Thyroid gland (tissue), 4 donors: ENCODE measurements at places on chromosomes 5 and 9. TPM values are rescaled to one million over a fixed set of nuclear protein-coding genes. Genes with fewer than 3 reads are reported as not detected.

DNA sequence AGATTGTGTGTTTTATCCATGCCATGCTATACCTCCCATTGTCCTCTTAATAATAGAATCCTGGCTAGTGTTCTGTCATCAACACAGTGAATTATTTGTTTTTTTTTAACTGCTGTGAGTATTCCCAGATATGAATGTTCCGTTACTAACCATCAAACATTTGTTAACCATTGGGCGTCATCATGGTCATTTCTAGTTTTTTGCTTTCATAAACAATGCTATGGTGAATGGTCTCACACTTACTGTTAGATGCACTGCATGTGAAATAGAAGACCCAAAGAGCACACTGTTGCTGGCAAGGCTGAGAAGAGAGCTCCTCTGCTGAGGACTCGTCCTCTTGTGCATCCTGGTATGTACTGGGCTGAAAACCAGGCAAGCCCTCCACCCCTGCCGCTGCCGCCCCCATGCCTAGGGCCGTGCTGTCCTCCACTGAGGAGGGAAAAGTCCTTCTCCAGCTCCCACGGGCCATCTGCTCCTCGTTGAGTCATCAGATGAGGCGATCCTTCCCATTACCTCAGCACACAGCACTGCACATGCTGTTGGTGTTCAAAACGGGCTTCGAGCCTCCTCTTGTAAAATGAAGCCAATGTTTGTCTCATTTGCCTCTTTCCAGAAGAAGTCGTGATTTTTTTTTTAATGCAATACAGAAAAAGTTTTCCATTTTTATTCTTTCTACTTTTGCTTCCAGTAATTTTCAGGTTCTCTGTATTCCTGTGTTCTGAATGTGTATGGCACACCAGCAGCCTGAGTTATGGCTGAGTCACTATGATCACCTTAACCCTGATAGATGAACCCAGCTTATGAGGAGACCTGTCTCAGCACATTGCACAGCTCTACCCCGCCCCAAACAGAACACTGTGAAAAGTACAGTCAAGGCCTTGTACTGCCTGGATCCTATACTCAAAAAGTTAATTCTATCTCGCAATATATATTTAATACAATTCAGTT lies 219.0 kb downstream of the AOPEP start:
- no peak for DNase-seq

GRCh38 chr5:32852976-32853375 lies 141.9 kb downstream of the NPR3 start:
- no peak for DNase-seq

DNA sequence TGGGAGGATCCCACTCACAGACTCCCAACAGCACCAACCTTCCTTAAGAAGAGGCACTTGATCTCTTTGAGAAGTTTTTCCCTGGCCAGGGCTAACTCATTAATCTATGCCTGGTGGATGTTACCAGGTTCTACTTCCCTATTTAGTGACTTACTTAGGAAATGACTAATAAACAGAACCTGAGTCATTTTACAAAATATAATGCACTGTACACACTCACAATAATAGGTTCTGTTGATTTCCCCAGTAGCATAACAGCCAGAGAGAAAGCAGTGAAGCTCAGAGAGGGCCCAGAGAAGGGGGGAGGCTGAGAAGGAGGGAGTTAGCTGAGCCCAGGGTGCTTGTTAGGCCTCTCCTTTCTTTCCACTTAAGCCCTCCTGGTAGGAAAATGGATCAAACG lies 27.1 kb downstream of the FRMD3 start:
- DNase-seq: peak; percentile 49

The ZNF300 gene
- 8.6 TPM for total RNA-seq

GRCh38 chr5:162221910-162222309 lies 154.3 kb downstream of the GABRG2 start:
- DNase-seq: no peak

- no peak for DNase-seq
These were observed 2.6 kb upstream of the ENC1 start for GRCh38 chr5:74643111-74643562.

DNA sequence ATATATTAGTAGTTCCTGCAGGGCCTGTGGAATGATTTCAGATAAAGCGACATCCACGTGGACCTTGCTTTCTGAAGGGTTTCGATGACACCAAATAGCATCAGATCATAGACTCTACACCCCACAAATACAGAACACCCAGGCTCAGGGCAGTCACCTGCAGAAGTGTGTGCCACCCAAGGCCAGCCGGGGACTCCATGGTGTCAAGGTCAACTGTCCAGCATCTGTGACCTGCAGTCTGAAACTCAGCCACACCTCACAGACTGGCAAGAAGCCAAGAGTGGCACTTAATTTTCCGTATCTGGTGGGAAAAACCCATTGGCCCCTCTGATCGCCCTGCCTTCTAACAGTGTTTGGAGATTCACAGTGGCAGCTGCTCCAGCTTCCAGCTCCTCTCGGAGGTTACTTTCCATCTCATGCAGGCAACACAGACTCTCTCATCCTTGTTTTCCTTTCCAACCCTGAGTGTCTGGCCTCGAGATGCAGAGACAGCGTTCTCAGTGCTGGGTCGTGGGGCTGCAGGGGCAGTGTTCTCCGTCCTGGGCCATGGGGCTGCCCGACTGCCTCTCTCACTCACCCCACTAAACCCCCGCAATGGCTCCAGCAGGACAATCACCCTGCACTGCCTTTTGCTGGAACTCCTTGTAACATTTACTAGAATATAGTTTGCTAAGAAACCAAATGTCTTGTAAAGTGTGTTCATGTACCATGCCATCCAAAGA lies 221.9 kb downstream of the IRX2 start:
- no peak for DNase-seq

DNA sequence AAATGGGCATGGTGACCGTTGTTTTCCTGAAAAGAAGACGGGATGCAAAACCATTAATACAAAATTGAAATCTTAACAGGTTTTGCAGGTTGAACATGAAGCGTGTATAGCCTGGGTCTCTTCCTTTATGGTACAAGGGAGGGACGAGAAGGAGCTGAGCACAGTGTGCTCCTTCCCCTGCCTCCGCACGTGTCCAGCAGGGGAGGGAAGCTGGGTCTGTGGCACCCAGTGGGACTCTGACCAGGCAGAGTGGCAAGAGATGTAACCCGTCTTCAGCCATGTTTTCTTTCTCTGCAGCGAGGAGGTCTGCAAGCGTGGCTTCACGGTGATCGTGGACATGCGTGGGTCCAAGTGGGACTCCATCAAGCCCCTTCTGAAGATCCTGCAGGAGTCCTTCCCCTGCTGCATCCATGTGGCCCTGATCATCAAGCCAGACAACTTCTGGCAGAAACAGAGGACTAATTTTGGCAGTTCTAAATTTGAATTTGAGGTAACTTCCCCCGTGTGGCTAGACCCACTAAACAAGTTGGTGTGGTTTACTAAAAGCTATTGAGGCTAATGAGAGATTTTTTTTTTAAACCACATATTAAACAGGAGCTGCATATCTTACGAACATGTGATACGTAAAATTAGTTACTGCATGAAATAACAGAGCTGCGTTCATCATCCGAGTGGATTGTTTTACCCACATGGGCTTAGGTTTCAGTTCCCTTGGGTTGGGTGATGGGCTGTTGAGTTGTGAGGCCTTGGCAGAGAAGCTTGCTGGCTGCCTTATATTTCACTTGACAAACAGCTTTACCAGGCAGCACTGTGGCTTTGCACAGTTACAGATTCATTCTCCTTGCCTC lies 143.7 kb downstream of the TRIO start:
- DNase-seq: no peak

The LPAR1 gene
- 48.5 TPM for total RNA-seq

- no peak for DNase-seq
These were observed 21.9 kb upstream of the CFAP95 start for GRCh38 chr9:69798744-69799143.

DNA sequence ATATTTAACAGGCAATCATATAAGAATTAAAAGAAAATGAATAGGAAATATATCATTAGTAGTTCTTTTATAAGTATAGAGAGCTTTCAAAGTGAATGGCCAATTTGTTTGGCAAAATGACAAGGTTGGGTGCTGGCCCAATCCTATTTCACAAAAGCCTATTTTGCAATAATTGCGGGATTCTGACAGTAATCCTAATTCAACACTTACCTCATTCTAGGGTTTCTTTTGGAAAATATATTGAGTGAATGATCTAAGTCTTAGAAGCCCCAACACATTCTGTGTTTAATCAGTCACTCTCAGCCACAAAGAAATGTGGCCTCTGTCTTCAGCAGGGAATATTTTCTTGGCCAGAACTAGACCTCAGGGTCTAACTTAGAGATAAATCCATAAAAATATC lies 835.9 kb upstream of the ZNF608 start:
- DNase-seq: no peak

DNA sequence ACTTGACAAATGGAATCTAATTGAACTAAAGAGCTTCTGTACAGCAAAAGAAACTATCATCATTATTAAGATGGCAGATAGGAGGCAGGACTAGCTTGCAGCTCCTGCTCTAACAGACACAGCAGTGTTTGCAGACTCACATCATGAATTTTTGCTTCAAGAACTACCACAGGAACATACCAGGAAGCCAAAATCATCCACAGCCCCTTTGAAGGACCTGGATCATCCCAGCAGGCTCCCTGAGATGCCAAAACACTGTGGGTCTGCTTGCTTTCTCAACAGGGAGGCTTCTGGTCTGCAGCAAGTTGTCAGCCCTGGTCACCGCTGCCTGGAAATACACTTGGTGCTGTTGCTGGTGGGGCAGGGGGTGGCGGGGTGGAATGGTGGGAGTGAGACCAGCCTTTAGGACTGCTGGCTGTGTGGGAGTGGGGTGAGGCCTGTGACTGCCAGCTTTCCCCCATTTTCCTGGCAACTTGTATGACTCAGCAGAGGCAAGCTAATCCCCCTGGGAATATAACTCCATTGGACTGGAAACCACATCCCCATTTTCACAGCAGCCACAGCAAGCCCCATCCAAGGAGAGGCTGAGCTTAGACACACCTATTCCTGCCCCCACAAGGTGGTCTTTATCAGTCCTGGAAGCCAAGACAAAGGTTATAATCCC lies 533.8 kb upstream of the CYLC2 start:
- DNase-seq: no peak

GRCh38 chr5:125461641-125462072 lies 715.2 kb upstream of the ZNF608 start:
- no peak for DNase-seq

GRCh38 chr9:74496406-74496805 lies 729 bp upstream of the RORB start:
- DNase-seq: no peak

The BHMT gene
- total RNA-seq: 2.0 TPM

The TRIM7 gene
- 13.3 TPM for total RNA-seq

DNA sequence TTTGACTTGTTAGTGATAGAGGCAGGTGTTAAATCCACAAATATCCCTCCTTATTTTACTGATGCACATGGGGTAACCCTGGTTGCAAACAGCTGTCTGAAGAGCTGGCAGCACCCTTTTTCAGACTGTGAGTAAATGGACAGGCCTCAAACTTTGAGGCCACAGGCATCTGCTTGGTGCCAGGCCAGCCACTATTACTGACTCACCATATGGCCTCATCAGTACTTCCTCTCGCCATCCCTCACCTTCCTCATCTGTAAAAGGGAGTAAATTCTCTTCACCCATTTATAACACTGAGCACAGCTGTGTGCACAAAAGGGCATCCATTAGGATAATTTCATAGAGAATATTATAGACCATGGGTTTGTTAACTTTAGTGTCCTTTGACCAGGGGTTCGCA lies 11.9 kb upstream of the TNIP1 start:
- DNase-seq: no peak

The DBH gene
- 0.15 TPM for total RNA-seq

DNA sequence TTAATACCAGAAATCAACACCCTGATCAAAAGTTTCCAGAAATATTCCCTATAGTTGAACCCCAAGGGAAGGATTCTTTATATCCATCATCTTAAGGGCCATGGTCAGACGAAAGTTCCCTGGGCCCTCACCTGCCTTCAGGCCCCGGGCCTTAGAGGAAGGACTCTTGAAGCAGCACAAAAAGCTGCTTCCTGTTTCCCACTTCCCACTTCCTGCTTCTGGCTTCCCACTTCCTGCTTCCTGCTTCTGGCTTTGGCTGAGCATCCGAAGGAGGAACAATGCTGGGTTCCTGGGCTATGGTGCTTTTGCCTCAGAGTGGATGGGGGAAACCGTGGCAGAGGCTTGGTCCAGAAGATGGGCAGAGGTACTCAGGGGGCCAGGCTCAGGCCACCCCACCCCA lies 25.8 kb upstream of the DAP start:
- no peak for DNase-seq

The NUTM2G gene
- total RNA-seq: not detected

The PCDHGC3 gene
- 26.4 TPM for total RNA-seq

The RANBP3L gene
- total RNA-seq: 7.7 TPM

The TAF11L10 gene
- not detected for total RNA-seq

DNA sequence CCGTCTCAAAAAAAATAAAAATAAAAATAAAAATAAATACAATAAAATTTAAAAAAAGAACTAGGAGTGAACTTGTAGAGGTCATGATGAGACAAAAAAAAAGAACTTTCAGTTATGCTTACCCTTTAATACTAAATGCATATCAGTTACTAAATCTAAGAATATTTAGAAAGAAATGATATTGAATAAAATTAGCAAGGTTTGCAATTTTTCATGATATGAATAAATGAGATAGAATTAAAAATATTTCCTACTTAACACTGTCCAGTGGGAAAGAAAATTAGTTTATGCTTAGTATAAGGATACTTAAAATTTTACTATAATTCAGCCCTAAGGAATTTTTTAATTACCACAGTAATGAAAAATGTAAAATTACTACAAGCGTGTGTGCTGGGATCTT lies 132.4 kb downstream of the TLE1 start:
- DNase-seq: no peak

DNA sequence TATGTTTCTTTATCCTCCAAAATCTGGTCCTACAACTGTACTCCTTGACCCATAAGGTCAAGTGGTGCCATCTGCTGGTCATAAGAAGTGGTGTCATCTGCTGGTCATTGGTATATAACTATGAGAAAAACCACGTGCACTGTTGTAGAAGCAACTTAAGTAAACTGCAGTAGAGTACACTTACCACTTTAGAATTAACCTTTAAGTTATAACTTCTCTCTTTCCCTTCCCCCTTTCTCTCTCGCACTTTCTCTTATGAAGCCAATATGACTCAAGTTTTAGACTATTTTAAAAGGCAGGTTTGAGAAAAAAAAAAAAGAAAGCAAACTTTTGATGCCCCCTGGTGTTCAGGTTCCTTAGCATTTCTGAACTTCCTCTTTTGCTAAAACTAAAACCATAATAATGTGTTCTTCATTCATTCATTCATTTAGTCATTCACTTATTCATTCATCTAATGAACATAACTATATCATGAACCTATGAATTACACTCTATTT lies 12.8 kb upstream of the MTAP start:
- peak; percentile 55 for DNase-seq

The PPP2R2B gene
- 3.2 TPM for total RNA-seq

The F2RL2 gene
- 0.33 TPM for total RNA-seq

GRCh38 chr9:24545285-24545684 lies 412 bp downstream of the IZUMO3 start:
- no peak for DNase-seq

GRCh38 chr5:164013077-164013670 lies 507.8 kb downstream of the MAT2B start:
- DNase-seq: peak; percentile 53

The MVB12B gene
- total RNA-seq: 13.4 TPM
